Central memory CD8-positive, alpha-beta T cell (primary cell): ENCODE measurements at places on chromosomes 16 and 17.

DNA sequence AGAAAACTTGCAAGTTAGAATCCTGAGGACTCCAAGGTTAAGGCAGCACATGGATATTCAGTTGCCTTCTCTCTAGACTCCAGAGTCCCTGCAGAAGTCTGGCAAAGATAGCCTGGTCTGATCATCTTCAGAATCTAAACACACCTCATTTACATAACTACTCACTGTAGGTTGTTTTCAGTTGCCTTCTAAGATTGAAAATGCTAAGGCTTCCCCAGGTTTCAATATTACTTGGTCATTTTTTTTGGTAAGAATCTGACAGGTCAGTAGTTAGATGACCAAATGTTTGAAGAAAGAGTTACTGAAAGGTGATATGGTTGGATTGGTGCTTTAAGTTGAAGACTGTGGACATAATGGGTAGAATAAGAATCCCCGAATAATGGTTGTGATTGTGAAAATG lies 205.4 kb upstream of the KCNJ16 start:
- DNase-seq, result no peak

- DNase-seq, result no peak
Measured at GRCh38 chr17:164303-165235, 16.9 kb downstream of the DOC2B start.

- DNase-seq, result no peak
Measured at GRCh38 chr16:2178321-2179106, 17.9 kb downstream of the CASKIN1 start.

GRCh38 chr17:7465597-7466275 lies 13.7 kb downstream of the ZBTB4 start:
- no peak for DNase-seq

DNA sequence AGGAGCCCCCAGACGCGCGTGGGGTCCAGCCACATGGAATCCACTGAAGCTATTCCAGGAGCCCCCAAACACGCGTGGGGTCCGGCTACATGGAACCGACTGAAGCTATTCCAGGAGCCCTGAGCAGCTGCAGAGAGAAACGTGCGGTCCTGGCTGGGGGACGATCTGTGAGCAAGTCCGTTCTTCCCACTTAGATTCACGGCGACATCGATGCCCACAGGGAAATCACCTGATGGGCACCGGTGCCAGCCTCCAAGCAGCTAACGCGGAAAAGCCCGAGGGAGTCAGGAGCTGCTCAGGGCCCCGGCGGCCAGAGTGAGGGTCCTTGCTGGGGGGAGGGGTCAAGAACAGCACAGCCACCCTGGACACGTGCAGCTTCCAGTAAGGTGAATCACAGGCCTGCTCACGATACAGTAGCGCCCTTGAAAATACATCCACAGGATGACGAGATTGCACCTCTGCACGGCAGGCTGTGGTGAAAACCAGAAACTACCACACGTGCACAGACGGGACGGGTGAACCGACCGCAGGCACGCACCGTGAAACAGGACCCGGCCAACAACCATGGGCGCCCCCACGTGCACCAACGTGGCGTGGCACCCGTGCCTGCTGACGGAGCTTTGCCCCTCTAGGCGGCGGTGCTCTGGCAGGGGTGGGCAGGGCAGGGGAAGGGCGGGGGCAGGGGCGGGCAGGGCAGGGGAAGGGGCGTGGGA lies 77.7 kb upstream of the GNG13 start:
- no peak for DNase-seq

DNA sequence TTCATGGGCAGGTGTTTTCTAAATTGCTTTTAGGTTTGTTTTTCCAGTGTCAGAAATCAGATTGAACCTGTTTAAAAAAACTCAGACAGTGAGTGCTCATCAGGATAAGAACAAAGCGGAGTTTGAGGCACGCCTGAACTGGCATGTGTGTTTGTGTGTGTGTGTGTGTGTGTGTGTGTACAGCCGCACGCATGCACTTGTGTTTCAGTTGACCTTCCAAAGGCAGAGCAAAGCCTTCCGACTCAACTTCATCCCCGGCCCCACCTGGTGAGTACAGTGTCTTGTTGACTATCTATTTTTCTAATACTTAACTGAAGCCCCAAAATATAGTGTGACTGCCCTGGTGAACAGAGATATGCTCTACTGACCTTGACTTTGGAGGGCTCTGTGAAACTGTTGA lies 225.1 kb downstream of the IRX3 start:
- no peak for DNase-seq

- no peak for DNase-seq
Measured at GRCh38 chr17:68427575-68427974, 29.7 kb downstream of the WIPI1 start.

DNA sequence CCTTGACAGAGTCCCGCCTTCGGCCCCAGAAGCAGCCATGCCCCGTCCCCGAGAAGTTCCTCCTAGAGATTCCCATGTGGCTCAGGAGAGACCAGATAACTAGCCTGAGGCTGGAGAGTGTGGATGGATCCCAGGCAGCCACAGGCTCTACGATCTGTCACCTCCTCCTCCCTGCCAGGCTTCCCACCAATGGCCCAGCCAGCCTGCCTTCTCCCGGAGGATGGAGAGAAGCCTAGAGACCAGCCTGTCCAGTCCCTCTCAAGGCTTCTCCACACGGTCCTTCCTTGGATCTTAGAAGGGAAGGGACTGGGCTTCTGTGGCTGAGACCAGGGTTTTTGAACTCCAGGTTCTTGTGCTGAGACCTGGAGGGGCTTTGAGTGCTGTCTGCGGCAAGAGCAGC lies 1.6 kb upstream of the SMTNL2 start:
- no peak for DNase-seq

- DNase-seq, result no peak
Measured at GRCh38 chr17:36092230-36092629, 2.3 kb upstream of the CCL3 start.

GRCh38 chr17:4304417-4305027 lies 40.7 kb upstream of the ANKFY1 start:
- DNase-seq, result peak; percentile 25

- DNase-seq, result no peak
Measured at GRCh38 chr16:27444015-27444414, 42.0 kb downstream of the IL21R start.

GRCh38 chr17:31888124-31888523 lies 13.4 kb downstream of the UTP6 start:
- DNase-seq, result no peak

DNA sequence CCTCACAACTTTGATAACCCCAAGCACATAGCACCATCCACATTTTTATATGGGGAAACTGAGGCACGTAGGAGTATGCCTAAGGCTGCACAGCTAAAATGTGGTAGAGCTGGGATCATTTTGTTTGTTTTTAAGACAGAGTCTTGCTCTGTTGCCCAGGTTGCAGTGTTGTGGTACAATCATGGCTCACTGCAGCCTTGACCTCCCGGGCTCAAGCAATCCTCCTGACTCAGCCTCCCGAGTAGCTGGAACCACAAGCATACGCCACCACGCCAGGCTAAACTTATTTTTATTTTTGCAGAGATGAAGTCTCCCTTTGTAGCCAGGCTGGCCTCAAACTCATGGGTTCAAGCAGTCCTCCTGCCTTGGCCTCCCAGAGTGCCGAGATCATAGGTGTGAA lies 81.0 kb upstream of the GSE1 start:
- no peak for DNase-seq

GRCh38 chr17:4980644-4981216 lies 6.7 kb downstream of the CAMTA2 start:
- no peak for DNase-seq

DNA sequence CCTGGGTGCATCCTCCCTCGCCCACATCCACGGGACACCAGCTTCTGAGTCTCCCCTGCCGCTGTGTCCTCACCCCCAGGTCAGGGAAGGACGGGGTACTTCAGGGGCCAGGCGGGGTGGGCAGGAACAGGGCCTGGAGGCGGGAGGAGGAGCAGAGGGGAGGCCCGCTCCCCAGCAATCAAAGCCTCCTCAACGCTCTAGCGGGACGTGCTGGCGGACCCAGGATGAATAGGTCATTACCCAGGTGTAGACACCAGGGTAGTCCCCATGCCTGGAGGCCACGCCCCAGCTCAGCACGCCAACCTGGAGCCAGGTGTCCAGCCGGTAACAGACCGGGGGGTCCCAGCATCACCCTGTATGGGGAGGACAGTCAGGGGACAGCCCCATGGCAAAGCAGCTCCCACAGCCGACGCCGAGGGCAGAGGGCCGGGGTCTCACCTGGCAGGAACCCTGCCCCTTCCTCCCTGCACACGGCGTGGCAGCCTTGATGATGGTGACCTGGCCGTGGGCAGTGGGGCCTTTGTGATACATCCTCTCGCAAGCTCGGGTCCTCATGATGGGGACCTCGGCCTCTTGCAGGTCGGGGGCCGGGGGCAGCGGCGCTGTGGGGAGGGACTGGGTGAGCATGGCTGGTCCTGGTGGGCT lies 24.2 kb downstream of the TPSD1 start:
- no peak for DNase-seq

DNA sequence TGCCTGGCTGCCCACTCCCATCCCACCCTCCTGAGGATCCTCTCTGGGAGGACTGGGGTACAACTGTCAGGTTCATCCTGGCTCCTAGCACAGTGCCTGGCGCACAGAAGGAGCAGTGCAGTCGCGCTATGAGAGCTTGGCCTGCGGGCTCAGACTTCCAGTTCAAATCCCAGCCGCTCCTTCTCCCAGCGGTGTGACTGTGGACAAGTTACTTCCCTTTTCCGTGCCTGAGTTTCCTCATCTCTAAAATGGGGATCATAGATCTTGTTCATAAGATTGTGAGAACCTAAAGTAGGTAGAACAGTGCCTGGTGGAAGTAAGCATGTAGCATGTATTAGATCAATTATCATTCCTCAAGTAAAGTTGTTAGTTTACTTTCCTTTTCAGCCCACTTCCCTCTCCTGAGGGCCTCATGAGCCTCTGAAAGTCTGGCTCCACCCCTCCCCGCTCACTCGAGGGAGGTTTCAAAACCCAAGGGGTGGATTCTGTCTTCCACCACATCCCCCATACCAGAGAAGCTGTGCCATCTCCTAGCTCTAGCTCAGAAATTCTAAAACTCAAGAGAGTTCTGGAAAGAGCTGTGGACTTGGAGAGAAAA lies 19.9 kb upstream of the COL1A1 start:
- DNase-seq, result no peak

- DNase-seq, result peak; percentile 75
Measured at GRCh38 chr16:58511933-58512815, 3.1 kb upstream of the SETD6 start.

DNA sequence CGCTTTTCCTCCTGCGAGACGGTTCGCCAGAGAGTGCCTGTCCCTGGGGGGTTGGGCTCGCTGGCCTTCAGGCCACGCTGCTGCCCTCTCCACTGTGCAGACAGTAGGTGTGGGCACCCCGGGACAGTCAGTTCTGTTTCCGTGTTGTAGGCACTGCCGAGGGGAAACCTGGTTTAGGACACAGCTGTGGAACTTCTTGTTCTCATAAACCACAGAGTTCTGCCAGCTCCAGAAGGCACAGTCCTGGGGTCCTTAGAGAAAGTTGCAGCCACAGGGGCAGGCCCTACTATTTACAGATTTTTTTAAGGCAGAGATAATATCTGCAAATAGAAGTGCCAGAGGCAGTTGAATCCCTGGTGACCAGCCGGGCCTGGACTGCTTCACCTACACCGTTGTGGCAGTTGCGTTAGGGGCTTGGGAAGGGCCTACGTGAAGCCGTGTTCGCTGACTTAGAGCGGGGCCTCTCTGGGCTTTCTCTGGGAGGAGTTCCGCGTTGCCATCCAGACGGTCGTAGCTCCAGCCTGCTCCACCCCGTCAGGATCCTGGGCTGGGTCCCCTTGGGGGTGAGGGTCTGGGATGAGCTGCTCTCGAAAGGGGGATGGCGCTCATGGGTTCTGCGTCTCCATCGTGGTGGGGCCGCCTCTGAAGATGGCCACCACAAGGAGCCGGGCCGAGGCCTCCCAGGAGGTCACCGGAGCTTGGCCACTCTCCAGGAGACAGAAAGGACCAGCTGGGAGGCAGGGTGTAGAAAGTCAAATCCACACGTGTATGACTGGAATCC lies 126.3 kb downstream of the BANP start:
- DNase-seq, result no peak

DNA sequence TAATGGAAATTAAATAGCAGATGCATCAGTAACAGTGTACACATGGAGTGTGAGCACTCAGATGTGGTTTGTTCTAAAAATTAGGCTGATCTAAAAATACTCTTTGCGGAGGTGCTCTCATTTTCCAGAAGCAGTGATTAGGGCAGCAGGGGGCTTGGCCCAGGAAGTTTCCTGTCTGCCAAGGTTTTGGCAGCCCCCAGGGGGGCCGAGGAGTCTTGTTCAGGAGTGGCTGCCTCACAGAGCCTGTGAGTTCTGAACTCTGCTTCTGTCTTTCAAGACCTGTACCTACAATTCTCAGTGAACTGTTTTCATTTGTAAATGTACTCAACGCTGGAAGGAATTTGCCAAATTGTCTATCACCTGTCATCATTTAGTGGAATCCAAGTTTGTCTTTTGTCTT lies 388.4 kb upstream of the CDH11 start:
- DNase-seq, result no peak

DNA sequence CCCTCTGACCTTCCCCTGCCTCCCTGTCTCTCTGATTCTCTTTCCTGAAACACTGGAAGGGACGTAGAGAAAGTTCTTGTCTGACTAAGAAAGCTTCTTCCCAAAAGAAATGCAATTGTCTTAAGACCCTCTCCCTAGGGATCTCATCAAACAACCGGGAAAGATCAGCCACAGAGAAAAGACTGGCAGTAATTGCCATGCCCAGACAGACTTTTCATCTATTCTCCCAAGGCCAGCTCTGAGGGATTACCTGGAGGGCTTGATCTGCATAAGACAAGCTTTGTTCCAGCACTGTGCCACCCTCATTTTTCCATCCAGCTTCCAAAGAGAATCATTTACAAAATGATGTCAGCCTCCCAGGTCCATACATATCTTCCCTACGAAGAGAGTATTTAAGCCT lies 38.8 kb upstream of the HS3ST3A1 start:
- no peak for DNase-seq

DNA sequence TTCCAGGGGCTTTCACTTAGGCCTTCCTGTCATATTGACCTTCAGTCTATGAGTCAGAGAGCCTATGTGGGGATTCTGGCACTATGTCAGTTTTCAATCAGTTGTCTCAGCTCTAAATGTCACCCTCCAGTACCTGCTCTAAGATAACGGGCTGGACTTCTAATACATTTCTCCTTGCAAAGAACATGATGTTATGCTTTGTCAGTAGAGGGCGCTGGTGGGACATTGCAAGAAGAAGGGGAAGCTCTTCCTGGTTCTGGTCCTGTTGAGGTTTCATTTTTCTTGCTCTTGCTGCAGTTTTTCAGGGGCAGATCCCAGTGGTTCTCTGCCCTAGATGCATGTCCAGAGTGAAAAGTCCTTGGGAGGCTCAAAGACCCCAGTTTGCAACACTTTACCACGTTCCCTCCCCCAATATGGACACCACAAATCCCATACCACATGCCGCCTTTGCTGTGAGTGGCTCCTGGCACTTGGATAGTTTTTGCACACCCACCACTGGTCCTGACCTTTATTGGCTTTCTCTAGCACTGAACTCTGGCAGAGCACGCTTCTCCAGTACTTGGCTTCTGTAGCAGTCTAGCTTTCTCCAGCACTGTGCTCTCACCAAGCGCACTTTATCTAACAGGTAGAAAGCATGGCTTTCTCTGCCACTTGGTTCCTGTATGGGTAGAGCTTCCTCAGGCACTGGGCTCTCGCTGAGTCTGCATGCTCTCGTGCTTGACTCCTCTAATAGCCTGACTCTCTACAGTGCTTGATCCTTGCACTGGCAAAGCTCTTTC lies 49.0 kb downstream of the BCL7C start:
- peak; percentile 65 for DNase-seq
